Renal pelvis (tissue), 12 donors: ENCODE measurements at places on chromosomes 11 and 22. TPM values are rescaled to one million over a fixed set of nuclear protein-coding genes. Genes with fewer than 3 reads are reported as not detected.

The BEST1 gene
- polyA plus RNA-seq, result 5.1 TPM

The NUDT8 gene
- 6.8 TPM for polyA plus RNA-seq

The ISX gene
- polyA plus RNA-seq, result 0.30 TPM

The OR8D2 gene
- not detected for polyA plus RNA-seq

The KIF18A gene
- 10.3 TPM for polyA plus RNA-seq

The TIMP3 gene
- 106 TPM for polyA plus RNA-seq

The UCP3 gene
- 1.6 TPM for polyA plus RNA-seq

The NUMA1 gene
- 289 TPM for polyA plus RNA-seq

The FGF3 gene
- polyA plus RNA-seq, result not detected

The SCN4B gene
- polyA plus RNA-seq, result 1.4 TPM

The KCTD14 gene
- 14.7 TPM for polyA plus RNA-seq

The MUC5AC gene
- polyA plus RNA-seq, result 0.01 TPM

The MS4A4A gene
- 6.4 TPM for polyA plus RNA-seq

The MIOX gene
- polyA plus RNA-seq, result 3.3 TPM

The ABTB2 gene
- polyA plus RNA-seq, result 9.1 TPM

The ARFGAP2 gene
- 96.1 TPM for polyA plus RNA-seq

The MAJIN gene
- 1.4 TPM for polyA plus RNA-seq

The TREH gene
- polyA plus RNA-seq, result 2.6 TPM

The CACNA1I gene
- polyA plus RNA-seq, result 0.04 TPM

The OR51E1 gene
- polyA plus RNA-seq, result 1.6 TPM

The OR8A1 gene
- polyA plus RNA-seq, result 0.04 TPM

The INS gene
- not detected for polyA plus RNA-seq

The TTC38 gene
- polyA plus RNA-seq, result 60.0 TPM

The BAIAP2L2 gene
- 13.3 TPM for polyA plus RNA-seq

The C11orf65 gene
- polyA plus RNA-seq, result 2.5 TPM

The ART1 gene
- polyA plus RNA-seq, result not detected

The MYOD1 gene
- 0.04 TPM for polyA plus RNA-seq

The PRRG4 gene
- polyA plus RNA-seq, result 4.8 TPM

The FXYD2 gene
- 517 TPM for polyA plus RNA-seq

The C22orf42 gene
- polyA plus RNA-seq, result not detected

The B3GAT1 gene
- polyA plus RNA-seq, result 4.0 TPM

The NF2 gene
- 29.3 TPM for polyA plus RNA-seq

The RBM7 gene
- polyA plus RNA-seq, result 55.1 TPM
